ENCODE measurements at places on chromosomes 11 and 22.

- no peak for DNase-seq
Measured at GRCh38 chr11:110059706-110060463, 33.3 kb upstream of the ZC3H12C start.

GRCh38 chr11:43974830-43975229 is 32.4 kb downstream of the C11orf96 start:
- no peak for DNase-seq

- DNase-seq: no peak
Measured at GRCh38 chr11:13681446-13681845, 13.0 kb downstream of the FAR1 start.

DNA sequence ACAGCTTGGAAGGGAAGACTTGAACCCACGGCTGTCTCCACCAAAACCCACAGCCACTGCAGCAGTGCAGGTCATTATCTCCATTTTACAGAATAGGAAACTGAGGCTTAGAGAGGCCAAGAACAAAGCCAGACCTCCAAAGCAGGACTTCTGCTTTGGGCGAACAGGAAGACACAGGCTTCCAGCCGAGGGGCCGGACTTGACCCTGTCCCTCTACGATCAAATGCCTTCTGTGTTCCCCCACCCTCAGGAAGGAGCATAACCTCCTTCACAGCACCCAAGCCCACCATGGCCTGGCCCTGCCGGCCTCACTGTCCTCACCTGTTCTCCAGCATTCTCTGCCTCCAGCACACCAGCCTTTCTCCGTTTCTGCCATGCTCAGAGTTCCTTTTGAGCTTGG is 15.8 kb downstream of the IGLL1 start:
- no peak for DNase-seq

DNA sequence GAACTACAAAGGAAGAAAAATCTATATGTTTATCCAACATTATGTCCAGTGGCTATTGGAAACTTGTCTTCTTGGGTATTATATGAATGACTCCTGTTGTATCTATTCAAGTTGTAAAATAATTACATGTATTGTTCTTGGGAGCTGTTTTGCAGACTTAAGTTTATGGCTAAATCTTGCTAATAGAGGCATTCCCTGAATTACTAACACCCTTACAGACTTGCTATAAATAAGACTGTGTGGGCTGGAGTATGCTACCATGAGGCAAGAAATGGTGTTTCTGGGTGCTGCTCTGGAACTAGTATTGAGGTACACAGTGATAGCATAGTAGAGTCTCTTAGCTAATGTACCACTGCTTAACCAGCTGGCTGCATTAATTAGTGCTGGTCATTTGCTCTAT is 155.1 kb downstream of the HIPK3 start:
- no peak for DNase-seq

Data from activated CD4-positive, alpha-beta T cell treated with anti-CD3 and anti-CD28 coated beads, Interleukin-2, amount 10 ng/mL, durations not matched to agents 7 days and 5 days (primary cell).